NCI-H774 (cell line): ENCODE measurements at places on chromosomes 2 and 18.

DNA sequence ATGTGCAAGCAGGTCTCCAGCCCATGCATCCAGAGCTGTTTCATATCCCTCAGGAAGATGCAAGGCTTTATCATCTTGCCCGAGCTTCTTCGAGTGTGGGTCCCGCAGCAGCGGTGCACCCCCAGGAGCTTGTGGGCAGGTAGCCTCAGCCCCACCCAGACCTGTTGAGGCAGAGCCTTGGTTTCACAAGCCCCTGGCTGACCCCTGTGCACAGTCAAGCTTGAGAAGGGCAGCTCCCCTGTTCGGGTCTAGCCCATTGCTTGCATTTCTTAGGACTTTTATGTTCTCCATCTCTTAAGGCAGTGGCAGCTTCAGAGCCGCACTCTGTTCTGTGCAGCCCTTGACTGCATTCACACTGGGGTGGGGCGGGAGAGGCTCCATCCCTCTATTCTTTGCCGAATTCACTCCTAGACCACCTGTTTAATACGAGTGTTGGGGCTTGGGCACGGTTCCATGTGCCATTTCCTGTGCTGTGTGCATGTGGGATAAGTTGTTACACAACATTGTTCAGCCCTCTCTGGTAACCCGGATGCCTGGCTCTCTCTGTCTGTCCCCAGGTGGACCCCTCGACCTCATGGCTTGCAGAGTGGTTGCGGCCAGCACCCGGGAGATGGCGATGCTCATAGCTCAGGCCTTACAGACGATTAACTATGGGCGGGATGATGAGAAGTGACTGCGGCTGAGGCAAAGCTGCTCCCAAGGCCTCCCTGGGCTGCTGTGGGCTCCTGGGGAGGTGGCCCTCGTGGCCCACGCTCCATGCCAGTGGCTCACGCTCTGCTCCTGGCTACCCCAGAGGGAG is 48.7 kb downstream of the IMPA2 start:
- DNase-seq, result no peak

DNA sequence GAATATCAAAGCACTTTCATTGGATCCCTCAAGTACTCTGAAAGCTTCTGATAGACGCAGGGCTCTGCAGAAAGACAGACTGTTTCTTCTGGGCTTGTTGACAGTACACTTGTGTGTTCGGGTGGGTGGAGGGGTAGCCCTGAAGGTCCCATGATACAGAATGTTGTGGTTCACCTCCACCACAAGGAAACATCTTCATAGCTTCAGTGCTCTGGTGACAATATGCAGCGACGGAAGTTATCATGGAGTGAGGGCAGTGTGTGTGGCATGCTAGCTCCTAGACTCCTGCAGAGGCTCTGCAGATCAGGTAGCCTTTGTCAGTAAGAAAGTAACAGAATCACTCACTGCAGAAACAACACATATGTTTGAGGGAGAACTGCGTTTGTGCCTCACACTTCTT is 90.7 kb downstream of the MEIS1 start:
- DNase-seq, result no peak

GRCh38 chr18:33578518-33579348 is 714 bp downstream of the ASXL3 start:
- peak; percentile 55 for DNase-seq

- no peak for DNase-seq
These were observed 291.3 kb downstream of the AFF3 start for GRCh38 chr2:99851089-99851488.

DNA sequence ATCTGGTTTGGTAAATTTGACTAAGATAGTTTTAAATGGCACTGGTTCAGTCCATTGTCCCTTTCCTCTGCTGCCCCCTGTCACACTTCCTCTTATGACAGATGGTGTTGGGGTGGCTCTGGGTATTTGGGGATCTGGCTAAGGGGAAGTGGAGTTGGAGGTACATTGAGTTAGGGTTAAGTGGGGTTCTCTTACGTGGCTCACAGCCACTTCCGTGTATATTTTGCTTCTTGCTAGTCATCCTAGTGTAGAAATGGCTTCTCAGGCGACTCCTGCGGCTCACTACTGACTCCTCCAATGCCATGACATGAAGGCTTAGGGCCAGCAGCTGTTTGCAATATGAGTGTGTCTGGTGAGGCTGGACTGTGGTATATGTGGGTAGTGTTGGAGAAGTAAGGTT is 187.0 kb downstream of the HAUS1 start:
- DNase-seq, result no peak

DNA sequence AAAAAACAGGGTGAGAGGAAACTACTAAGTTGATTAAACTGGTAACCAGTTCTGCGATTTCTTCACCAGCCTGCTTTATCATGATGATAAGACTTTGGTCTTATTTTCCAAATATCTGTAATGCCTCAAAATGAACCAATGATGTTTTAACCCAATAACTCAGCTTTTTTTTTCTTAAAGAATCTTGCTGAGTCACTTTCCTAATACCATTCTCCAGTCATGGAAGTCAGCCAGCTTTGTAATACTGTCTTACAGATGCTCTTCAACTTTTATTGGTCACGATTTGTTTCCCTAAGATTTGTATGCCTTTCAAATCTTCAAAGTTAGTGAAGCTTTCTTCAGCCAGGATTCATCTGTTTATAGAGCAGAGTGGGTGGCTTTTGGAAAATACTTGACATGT is 47.7 kb upstream of the SMIM21 start:
- no peak for DNase-seq

- no peak for DNase-seq
These were observed 160.4 kb downstream of the PTPRM start for GRCh38 chr18:7727361-7728076.

DNA sequence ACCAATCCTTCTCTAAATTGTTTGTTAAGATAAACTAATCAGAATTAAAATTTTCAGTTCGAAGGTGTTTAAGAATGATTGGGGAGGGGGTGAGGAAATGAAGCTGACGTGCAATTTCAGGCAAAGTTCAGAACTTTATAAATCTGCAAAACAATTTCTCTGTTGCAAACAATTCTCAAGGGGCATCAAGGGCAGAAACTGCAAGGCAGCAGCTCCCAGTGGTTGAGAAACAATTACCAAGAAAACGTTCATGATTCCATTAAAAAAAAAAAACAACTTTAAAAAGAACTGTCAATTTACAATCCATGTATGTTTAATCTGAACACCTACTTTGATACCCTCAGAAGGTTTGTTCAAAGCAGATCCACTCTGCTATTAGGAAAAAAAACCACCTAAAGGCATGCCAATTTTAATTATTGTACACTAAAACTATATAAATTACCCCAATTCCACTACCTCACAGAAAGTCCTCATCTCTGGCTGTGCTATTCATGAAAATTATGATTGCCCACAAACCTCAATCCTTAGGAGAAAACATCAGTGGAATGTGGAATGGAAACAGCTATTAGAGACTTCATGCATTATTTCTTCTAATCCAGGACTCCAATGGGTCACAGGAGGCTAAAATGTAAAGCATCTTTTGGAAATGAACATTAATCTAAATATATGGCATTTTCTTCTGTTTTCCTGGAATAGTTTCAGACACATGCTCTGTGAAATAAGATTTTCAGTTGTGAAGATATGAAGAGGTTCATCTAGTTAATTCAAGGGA is 119.9 kb upstream of the ACVR1C start:
- DNase-seq, result no peak

DNA sequence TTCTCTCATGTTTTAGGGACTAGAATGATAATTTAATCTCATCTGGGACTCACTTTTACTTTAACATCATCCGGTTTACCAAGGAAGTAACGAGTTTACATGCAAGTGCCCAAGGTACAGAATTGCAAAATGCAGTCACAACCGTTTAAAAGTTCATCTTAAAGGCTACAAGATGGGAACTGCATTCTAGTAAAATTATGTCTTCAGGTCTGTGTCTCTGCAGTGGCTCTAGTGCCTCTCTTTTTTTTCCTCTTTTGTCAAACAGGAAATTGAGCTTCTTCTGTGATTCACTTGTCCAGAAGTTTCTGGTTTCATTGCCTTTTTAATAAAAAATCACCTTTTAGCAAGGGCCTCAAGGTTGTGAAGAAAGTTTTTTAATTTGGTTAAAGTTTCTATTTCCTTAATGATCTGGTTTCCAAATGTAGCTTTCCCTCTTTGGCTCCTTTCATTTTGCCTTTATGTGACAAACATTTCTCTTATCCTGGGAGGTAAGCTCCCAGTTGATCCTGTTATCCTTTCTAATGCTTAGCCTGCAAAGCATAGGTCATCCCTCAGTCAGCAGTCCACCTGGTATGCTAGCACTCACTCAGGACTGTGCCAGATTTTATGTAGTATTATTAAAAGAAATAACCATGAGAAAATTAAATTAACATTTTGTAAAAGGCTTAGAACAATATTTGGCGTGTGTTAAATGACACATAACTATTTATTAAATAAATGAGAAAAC is 2.4 kb downstream of the GLS start:
- no peak for DNase-seq

DNA sequence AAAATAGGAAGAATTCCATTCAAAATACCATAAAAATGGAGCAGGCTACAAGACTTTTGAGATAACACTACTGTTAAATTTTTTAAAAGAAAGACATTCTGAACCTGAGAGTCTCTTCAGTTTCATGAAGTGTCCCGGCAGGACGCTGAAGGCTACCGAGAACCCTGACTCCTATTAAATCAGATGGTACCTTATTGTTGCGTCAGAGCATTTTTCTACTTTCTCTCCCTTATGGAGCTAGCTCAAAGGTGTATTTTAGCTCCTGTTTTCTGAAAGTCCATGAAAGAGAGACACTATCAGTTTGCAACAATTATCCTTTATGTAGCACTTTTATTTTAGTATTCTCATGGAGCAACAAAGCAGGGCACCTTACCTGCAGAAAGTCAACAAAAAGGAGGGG is 626.7 kb downstream of the IRS1 start:
- no peak for DNase-seq

- no peak for DNase-seq
These were observed 588 bp downstream of the OTX1 start for GRCh38 chr2:63051042-63051794.
